ENCODE measurements at places on chromosomes 6 and 20.

DNA sequence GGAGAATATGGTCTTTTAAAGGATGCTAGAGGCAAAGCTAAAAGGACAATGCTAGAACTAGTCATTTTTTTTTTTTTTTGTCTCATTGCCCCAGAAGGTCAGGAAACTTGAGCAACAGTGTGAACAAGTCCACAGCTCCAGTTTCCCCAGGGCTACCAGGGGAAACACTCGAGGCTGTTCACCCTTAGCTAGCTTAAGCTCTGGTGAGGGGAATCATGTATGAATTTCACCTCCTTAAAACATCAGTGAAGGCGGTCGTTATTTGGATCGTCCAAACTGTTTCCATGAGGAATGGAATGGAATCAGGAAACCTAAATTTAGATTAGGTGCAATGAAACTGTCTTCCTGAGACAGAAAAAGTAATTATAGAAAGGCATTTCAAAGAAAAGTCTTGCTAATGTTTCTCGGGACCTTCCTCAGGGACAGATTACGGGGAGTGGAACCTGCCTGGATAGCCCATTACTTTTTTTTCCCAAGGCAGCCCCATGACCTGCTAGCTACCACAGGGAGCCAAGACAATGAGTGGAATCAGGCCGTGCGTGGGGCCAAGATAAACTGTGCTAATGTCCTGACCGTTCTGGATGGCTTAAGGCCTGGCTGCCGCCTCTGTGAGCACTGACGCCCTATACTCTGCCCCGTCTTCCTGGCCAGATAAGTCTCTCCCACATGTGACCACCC is 164.8 kb upstream of the SGK1 start:
- DNase-seq = peak; percentile 51

DNA sequence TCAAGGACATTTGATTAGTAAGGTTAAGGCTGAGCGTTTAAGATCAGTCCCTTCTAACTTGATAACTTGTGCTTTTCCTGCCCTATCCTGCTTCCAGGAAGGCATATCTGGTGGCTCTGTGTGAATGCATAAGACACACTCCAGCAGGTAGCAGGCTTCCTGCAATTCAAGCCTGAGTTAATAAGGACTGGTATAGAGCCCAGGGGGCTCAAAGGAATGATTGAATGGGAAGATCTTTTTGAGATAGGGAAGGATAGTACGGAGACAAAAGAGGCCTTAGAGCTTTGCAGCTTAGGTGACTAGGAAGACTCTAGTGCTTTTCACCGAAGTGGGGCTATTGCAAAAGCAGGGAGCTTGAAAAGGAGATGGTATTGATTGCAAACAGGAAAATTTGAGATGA is 307.1 kb downstream of the GRIK2 start:
- no peak for DNase-seq

DNA sequence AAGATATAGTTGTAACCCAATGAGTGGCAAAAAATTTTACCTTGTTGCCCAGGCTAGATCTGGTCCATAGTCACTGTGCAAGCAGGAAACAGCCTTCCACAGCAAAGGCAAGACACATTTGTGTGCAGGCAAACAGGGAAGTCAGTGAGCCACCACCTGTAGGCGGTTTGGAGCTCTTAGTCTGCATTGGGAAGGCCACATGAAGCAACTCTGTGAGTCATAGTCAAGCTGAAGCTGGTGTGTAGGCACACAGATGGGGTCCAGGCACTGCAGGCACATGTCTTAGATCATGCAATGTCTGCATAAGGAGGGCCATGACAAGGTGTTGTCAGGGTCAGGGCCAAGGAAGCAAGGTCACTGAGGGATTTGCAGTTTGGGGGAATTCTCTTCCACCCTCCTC is 543.2 kb upstream of the EPHA7 start:
- DNase-seq = no peak

GRCh38 chr20:62875419-62876361 is 14.1 kb upstream of the TCFL5 start:
- DNase-seq = peak; percentile 83

DNA sequence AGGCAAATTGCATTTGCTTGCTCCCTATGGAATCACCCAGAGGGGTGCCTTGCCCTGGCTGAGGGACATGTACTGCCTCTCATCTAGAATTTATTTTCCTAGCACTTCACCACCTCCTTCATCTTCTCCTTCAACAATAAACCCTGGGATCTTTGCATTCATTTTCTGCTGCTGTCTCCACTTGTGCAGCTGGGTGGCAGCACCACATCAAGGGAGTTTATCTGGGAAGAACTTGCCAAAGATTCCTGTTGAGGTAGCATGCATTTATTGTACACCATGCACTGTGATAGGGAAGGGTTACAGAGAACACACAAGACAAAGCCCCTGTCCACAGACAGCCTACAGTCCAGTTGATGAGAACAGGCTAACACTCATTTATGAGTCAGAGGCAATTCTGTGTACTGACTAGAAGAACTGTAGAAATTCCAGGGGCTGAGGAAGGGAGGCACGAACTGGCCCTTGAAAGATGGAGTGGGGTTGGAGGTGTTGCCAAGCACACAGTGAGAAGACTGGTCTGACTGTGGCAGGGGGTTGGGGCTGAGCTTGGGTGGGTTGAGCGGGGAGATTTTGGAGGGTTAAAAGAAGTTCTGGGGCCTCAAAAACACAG is 17.5 kb downstream of the C20orf173 start:
- DNase-seq = no peak

Measured in left hindlimb (tissue), 1 donor.